ENCODE measurements at places on chromosomes 3 and 15.

- peak; percentile 2 for DNase-seq
- peaks cover 21% of the 10 kb centered on the region for H3K27me3 ChIP-seq
- H3K4me3 ChIP-seq, result no peak overlapping the region
- no peaks in the 10 kb centered on the region for H3K36me3 ChIP-seq
Measured at GRCh38 chr3:100634493-100635272, 25.3 kb downstream of the ADGRG7 start.

DNA sequence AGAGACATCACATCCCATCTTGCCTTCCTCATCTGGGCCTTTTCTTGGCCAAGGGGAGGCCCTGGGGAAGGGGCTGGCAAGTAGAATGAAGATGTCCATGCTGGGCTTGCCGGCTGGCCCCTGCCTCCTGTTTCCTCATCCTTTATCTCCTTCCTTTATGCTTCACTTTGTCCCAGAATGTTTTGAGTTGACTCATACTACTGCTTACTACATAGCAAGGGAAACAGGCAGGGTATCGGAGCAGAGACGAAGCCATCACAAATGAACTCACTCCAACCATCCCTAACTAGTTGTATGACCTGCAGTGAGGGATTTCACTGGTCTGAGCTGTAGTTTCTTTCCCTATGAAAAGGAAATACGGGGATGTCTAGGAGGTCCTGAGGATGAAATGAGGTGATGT is 66.0 kb downstream of the CHDH start:
- H3K36me3 ChIP-seq, result no peaks in the 10 kb centered on the region
- no peaks in the 10 kb centered on the region for H3K4me1 ChIP-seq
- no peak overlapping the region for H3K4me3 ChIP-seq
- no peak overlapping the region for H3K27ac ChIP-seq

DNA sequence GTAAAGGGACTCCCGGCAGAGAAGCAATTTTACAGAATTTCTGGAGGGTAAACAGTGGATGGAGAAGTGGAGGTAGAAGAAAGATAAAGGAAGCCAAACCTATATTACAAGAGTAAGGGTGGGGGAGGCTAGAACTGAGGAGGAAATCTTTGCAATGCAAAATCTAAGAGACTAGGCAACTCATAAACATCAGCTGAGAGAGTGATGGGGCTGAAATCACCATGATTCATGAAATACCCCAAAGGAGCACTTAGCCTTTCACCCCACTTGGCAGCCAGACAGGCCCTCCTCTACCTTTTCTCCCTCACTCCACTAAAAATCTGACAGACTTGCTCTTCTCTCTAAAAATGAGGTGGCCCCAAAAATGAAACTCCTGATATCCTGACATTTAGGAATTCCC is 19.5 kb upstream of the ZBTB38 start:
- H3K4me3 ChIP-seq, result no peak overlapping the region
- peaks cover 10% of the 10 kb centered on the region for H3K27me3 ChIP-seq
- no peaks in the 10 kb centered on the region for H3K4me1 ChIP-seq
- H3K36me3 ChIP-seq, result peaks cover 1% of the 10 kb centered on the region
- no peak overlapping the region for H3K27ac ChIP-seq
- DNase-seq, result no peak

DNA sequence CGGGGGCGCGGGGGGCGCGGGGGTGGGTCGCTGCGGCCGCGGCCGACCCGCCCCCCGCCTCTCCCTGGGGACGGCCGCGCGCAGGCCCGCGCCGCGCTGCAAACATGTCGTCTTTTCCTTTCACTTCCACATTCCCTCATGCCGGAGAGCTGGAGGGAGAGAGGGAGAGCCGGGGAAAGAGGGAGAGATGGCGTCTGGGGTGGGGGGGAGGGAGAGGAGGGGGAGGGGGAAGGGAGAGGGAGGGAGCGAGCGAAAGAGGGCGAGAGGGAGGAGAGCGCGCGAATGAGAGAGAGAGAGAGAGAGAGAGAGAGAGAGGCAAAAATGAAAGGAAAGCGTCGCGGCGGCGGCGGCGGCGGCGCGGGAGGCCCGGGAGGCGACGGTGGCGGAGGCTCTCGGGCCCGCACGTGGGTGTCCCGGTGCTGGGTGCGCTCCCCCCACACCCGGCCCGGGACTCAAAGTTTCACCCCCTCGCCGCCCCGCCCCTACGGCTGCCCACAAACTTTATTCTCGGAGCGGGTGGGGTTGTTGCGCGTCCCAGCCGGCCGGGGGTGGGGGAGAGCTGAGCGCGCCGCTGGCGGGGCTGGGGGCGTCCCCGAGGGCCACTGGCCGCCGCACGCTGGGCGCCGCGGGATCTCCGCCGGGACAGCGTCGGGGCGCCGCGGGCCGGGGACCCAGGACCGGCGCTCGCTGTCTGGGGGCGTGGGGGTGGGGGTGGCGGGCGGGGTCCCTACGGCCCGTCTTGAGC is 731 bp downstream of the ZNF710 start:
- H3K36me3 ChIP-seq, result peaks cover 9% of the 10 kb centered on the region
- H3K4me3 ChIP-seq, result peak overlapping the region; percentile 85
- peak overlapping the region; percentile 86 for H3K27ac ChIP-seq
- peaks cover 11% of the 10 kb centered on the region for H3K27me3 ChIP-seq
- peak; percentile 53 for DNase-seq

DNA sequence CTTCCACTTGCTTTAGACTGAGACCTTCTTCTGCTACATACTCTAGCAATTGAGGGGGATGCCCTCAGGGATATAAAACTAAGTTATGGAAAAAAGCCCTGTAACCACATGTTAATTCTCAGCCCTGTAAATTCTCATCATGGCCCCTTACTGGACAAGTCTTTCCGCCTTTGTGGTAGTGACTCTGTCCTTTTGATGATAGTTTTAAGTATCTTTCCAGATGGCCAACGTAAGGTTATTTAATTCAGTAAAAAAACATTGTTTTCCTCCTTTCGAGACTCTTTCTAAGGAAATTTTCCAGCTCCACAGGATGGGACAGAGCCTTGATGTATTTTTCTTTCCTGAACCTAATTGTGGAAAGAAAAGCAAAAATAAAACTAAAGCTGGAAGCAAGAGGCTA is 25.3 kb upstream of the TM4SF4 start:
- no peak overlapping the region for H3K4me3 ChIP-seq
- H3K27me3 ChIP-seq, result peaks cover 2% of the 10 kb centered on the region
- no peaks in the 10 kb centered on the region for H3K4me1 ChIP-seq
- H3K36me3 ChIP-seq, result peaks cover 2% of the 10 kb centered on the region
- no peak for DNase-seq
- no peak overlapping the region for H3K27ac ChIP-seq

DNA sequence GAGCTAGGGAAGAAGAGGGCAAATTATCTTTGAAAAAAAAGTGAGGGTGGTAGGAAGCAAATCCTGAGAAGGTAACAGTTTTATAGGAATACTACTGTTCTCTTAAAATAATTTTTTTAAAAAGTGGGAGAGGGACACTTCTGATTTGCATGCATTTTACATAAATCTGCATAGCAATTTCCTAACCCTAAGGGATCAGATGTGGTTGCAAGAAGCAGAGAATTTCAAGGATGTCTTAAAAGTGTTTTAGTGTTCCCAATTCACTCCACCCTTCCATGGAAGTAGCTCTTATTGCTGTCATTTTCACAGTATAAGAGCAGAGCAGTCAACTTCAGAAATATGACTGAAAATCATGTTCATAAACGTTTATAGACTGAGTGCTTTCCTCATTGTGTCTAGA is 27.8 kb upstream of the RIOX2 start:
- H3K27me3 ChIP-seq, result no peaks in the 10 kb centered on the region
- H3K4me3 ChIP-seq, result no peak overlapping the region
- peaks cover 12% of the 10 kb centered on the region for H3K36me3 ChIP-seq
- H3K27ac ChIP-seq, result no peak overlapping the region
- H3K4me1 ChIP-seq, result peaks cover 27% of the 10 kb centered on the region
- DNase-seq, result no peak

Measured in activated T-helper 1 cell treated with anti-CD3 and anti-CD28 coated beads, Interleukin-12 subunit alpha, Interleukin-12 subunit beta, Interleukin-2, Interleukin-4 antibody, amounts not matched to agents 30 ng/mL and 10 ng/mL and 1 ng/mL, durations not matched to agents 14 hours and 24 hours and 36 hours (primary cell).